ENCODE measurements at places on chromosomes 7 and 10.

- no peak for DNase-seq
These were observed 46.9 kb upstream of the STK17A start for GRCh38 chr7:43535810-43536585.

GRCh38 chr7:134542195-134542771 is 6.6 kb upstream of the AKR1B15 start:
- no peak for DNase-seq

GRCh38 chr7:133023370-133024071 is 58.4 kb downstream of the CHCHD3 start:
- no peak for DNase-seq

DNA sequence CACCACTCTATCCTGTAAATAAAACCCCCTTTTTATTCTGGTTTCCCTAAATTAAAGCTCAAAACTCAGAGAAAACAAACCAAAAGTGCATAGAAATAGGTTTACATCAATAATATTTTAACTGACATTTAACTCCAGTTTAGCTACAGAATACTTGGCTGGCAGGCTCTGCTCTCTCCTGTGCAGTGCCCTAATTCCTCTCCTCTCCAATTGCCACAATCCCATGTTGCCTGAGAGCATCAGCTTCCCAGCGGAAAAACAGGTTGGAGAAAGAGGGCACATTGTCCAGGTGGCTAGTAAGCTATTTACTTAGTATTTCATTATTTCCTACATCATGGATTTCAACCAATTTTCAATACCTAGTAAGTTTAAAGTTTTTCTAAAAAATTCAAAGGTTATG is 8.7 kb downstream of the SEMA3E start:
- no peak for DNase-seq

GRCh38 chr7:24245362-24245761 is 38.6 kb upstream of the NPY start:
- no peak for DNase-seq

DNA sequence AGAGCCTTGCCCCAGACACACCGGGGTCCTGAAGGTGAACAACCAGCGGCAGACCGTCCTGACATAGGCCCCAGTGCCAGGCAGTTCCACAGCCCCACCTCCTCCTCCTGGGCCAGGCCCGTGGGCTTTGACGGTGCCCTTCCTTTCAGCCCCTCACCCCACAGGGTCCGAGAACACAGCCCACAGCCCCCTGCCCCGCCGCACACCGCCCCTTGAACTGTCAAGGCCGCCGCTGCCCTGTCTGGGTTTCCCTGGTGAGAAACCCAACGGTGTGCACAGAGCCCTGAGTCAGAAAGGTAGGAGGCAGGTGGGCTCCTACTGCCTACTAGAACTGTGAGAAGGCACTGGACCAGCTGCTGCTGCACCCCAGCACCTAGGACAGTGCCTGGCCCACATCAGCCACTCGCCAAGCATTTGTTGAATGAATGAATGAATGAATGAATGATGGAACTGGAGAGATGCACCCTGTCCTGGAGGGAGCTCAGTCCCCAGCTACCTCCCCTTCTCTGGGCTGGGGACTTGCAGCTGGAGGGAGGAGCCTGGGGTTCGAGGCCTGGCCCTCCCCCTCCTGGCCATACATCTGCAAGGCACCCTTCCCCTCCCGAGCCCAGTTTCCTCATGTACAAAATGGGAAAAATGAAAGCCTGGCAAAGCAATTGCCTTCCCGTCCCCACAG is 117.9 kb downstream of the SLIT1 start:
- no peak for DNase-seq

DNA sequence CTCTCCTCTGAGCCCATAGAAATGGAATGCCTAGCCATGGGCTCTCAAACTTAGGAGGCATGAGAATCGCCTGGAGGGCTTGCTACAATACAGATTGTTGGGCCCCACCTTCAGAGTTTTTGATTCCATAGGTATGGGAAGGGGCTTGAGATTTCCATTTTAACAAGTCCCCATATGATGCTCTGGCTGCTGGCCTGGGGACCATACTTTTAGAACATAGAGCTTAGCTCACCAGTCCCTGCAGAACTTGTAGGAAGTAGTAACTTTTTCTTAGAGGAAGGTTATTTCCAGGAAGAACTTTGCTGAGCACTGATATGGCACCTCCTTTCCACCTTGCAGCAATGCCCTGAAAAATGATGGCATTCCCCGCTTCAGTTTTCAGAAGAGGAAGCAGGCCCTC is 177.0 kb upstream of the ZMIZ1 start:
- no peak for DNase-seq
